ENCODE measurements at places on chromosomes 4 and X. TPM values are rescaled to one million over a fixed set of nuclear protein-coding genes. Genes with fewer than 3 reads are reported as not detected.

- no peak for DNase-seq
- no peaks in the 10 kb centered on the region for H3K36me3 ChIP-seq
- no peak overlapping the region for H3K27ac ChIP-seq
- no peaks in the 10 kb centered on the region for H3K27me3 ChIP-seq
- no peak overlapping the region for H3K4me3 ChIP-seq
- no peaks in the 10 kb centered on the region for H3K4me1 ChIP-seq
Observed at GRCh38 chr4:176363072-176363471, 43.3 kb downstream of the SPCS3 start.

- no peaks in the 10 kb centered on the region for H3K4me1 ChIP-seq
- H3K27me3 ChIP-seq: no peaks in the 10 kb centered on the region
- no peak for DNase-seq
- H3K27ac ChIP-seq: no peak overlapping the region
- H3K36me3 ChIP-seq: no peaks in the 10 kb centered on the region
- H3K4me3 ChIP-seq: no peak overlapping the region
Observed at GRCh38 chr4:101067383-101067782, 279.9 kb downstream of the PPP3CA start.

DNA sequence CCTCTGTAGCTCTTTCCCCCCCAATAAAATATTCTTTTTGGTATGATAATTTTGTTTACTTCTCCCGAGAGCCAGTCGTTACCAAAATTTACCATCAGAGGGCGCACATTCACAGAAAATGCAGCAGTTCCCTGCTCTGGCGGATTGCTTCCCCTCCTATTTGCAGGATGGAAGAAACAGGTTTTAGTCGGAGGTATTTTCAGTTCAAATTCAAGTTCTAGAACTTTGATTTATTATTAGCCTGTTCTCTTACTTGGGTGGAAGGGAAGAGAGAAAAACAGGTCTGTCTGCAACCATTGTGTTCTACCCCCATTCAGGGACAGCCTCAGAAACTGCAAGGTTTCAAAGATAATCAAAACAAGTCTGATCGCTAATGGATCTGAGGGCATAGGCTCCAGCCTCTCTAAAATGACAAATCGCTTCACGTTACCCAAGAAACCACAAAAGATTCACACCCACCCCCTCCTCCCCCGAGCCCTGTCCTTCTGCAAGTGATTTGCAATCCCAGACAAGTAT, 263.8 kb upstream of the RPS6KA3 start:
- H3K4me1 ChIP-seq: no peaks in the 10 kb centered on the region
- H3K27ac ChIP-seq: no peak overlapping the region
- H3K4me3 ChIP-seq: no peak overlapping the region
- H3K36me3 ChIP-seq: no peaks in the 10 kb centered on the region

- no peaks in the 10 kb centered on the region for H3K36me3 ChIP-seq
- no peak for DNase-seq
- H3K27me3 ChIP-seq: no peaks in the 10 kb centered on the region
- H3K27ac ChIP-seq: no peak overlapping the region
- H3K4me1 ChIP-seq: no peaks in the 10 kb centered on the region
- no peak overlapping the region for H3K4me3 ChIP-seq
Observed at GRCh38 chr4:23213198-23213597, 520.5 kb downstream of the GBA3 start.

DNA sequence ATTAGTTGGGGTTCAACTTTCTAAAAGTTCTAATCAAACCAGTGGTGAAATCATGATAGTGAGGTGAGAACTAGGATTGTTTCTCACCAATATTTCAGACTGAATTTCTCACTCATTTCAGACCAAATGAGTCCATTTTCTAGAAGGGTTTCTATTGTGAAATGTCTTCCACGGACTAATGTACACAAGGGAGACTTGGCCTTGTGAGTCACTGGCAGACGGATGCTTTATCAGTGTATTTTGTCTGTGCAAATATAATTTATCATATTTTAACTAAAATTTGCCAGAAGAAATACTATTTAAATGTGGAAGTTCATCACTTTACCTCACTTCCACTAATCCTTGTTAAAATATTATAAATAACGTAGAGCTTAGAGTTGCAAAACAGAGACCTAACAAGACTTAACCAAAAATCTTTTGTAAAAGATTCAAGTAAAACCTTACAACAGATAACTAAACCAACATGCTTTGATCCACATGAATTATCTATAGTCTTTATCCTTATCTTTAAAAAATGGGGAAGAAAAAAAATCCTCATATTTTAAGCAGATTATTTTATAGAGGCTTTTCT, 506.0 kb upstream of the FAM241A start:
- no peaks in the 10 kb centered on the region for H3K4me1 ChIP-seq
- no peak overlapping the region for H3K4me3 ChIP-seq
- H3K36me3 ChIP-seq: no peaks in the 10 kb centered on the region
- H3K27me3 ChIP-seq: no peaks in the 10 kb centered on the region

DNA sequence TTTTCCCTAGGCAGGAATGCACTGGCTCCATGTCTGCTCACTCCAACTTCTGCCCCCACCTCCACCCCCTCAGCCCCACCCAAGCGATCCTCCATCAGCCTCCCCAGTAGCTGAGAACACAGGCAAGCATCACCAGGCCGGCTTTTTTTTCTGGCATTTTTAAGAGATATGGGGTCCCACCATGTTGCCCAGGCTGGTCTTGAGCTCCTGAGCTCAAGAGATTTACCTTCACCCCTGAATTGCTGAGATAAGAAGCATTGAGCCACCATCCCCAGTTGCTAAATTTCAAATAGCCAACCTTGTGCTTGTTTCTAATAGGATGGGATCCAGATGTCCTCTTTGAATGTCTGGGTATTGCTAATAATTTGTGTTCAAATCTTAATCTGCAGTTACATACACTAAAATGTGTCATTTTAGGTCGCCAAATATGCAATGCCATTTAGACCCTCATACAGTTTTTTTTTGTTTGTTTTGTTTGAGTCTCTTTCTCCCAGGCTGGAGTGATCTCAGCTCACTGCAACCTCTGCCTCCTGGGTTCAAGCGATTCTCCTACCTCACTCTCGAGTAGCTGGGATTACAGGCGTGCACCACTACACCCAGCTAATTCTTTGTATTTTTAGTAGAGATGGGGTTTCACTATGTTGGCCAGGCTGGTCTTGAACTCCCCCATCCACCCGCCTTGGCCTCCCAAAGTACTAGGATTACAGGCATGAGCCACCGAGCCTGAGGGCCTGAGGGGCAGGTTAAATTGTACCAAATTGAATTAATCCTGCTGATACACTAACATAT, 8.8 kb downstream of the LARP7 start:
- no peak for DNase-seq
- H3K4me3 ChIP-seq: no peak overlapping the region
- no peak overlapping the region for H3K27ac ChIP-seq
- no peaks in the 10 kb centered on the region for H3K4me1 ChIP-seq
- H3K27me3 ChIP-seq: no peaks in the 10 kb centered on the region
- peaks cover 36% of the 10 kb centered on the region for H3K36me3 ChIP-seq

PABPC5 gene
- total RNA-seq: not detected

RBM41 gene
- total RNA-seq: 27.8 TPM

SEC24B gene
- total RNA-seq: 37.7 TPM

GAGE12G gene
- not detected for total RNA-seq

CACNA1F gene
- 1.2 TPM for total RNA-seq

CITED1 gene
- not detected for total RNA-seq

DIPK2B gene
- total RNA-seq: not detected
